ENCODE measurements at places on chromosomes 4 and X.

- no peak for DNase-seq
Measured at GRCh38 chr4:108001540-108002135, 11.9 kb downstream of the HADH start.

GRCh38 chr4:2390784-2391421, 27.5 kb downstream of the ZFYVE28 start:
- DNase-seq, result no peak

GRCh38 chrX:17744896-17745523, 7.7 kb downstream of the SCML1 start:
- no peak for DNase-seq

- no peak for DNase-seq
Measured at GRCh38 chr4:8033067-8033755, 93.5 kb upstream of the AFAP1 start.

DNA sequence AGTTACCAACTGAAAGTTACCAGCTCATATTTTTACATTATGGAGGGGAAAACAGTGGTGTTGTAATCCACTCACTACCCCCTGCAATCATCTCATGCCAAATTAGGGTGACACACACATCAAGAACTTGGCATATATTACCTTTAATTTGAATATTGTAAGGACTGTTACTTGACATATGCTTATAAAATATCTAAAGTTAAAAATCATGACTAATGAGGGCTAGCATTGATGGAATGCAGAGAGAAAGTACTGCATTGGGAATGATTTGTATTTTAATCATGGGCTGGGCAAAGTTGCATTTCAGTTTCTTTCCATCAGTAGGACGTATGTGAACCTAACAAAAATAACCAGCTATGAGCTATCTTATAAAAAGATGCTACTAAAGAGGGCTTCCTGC, 517.5 kb upstream of the GRIA3 start:
- DNase-seq, result no peak

DNA sequence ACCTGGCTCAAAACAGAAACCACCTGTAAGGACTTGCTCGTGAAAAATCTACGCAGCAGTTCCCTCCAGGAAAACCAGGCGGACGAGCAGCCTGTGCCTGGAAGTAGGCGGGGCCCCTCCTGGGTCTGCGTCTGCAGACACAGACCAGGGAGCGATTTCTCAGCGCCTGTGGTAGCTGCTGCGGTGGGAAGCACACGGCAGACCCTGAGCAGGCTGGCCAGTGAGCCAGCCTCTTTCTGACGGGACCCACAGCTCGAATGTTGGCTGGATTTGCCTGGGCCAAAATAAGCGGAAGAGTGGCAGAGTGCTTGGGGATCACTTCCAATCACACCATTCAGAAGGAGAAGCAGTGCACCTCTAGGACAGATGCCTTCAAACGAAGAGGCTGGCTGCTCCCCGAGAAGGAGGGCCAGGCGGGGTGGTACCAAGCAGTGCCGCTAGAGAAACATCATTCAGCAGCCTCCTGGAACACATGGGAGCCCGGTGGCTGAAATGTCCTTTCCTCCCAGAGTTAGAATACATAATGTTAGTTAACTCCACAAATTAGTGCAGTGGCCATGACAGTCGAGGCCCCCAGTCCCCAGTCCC, 85.9 kb downstream of the GATB start:
- DNase-seq, result no peak

DNA sequence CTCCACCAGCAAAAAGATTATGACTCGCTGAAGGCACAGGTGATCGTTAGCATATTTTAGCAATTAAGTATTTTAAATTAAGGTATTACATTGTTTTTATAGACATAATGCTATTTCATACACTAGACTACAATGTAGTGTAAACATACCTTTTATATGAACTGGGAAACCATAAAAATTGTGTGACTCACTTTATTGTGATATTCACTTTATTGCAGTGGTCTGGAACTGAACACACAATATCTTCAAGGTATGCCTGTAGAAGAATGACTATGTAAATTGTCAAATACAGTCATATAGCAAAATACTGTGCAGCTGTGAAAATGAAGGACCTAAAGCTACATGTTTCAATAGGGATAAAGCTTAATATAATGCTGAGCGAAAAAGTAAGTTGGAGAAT, 26.6 kb upstream of the MAML3 start:
- DNase-seq, result no peak

GRCh38 chrX:37776283-37776986, 3.4 kb upstream of the CYBB start:
- no peak for DNase-seq

DNA sequence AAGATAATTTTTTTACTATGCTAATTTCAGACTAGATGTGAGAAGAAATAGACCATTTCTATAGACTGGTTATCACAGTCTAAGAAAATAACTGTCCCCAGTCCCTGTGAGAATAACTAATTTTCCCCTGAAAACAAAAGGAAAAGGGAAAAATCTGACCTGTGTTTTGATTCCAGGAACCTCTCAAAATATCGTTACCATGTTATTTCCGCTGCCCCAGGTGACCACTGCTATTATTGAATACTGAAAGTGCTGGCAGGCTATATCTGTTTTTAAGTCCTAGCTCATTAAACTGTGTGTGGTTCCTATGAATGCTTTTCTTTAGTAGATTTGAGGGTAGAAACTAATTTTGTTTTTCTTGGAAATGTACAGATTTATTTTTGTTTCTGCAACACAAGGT, 83.6 kb downstream of the GAB1 start:
- no peak for DNase-seq

GRCh38 chr4:111959222-111959621, 186.0 kb upstream of the FAM241A start:
- DNase-seq, result no peak

DNA sequence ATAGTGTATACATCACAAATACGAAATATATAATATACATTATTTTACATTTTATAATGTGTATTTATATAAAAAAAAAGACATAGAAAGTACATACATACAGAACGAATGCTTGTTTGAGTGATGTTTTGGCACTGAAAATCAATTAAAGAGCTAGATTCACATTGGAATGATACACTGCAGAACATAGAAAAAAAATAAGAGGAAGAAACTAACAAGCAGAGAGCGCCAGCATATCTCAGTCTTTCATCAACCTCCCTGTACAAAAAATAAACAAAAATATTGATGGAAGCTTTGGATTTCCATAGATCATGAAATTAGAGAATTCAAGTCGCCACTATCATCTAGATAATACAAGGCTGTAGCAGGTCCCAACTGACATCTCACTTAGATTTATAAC, 420.6 kb downstream of the CENPC start:
- no peak for DNase-seq

GRCh38 chr4:138405934-138406567, 163.9 kb upstream of the SLC7A11 start:
- DNase-seq, result no peak

- no peak for DNase-seq
Measured at GRCh38 chrX:71542411-71542810, 9.5 kb downstream of the OGT start.

- DNase-seq, result no peak
Measured at GRCh38 chr4:1961563-1961962, 47.2 kb downstream of the NELFA start.

Measured in right atrium auricular region (tissue), 2 donors.